ENCODE measurements at places on chromosomes 3 and 15.
A peak's percentile ranks its signal among the peaks of the same experiment; 100 is the strongest.

DNA sequence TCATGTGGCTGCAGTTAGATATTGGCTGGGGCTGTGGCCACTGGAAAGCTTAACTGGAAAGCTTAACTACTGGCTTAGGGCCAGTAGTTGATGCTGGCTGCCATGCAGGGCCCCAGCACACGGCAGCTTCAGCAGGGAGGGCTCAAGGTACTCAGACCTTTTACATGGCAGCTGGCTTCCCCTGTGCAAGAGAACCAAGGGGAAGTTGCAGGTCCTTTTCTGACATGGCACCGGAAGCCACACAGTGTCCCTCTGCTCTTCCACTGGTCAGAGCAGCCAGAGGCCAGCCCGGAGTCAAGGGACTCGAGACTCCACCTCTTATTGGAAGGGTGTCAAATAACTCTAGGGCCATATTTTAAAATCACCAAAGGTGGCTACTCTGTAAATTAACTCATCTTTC, 24.5 kb downstream of the CCR9 start:
- no peak for DNase-seq

- peak; percentile 10 for DNase-seq
Observed at GRCh38 chr3:101685870-101686307, 629 bp downstream of the RPL24 start.

DNA sequence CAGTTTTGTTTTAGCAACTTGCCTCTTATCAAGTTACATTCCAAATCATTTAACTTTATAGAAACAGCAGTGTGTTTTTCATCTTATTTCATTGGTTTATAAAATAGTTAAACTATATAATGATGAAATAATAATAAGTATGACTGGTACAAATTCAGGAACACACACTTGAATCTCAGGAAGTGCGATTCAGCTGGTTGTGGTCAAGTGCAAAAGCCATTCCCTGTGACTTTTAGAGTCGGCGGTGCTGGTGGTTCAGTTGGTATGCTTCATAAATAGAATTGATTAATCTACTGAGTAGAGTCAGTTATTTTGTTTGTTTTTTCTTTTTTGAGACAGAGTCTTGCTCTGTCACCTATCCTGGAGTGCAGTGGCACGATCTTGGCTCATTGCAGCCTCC, 22.7 kb downstream of the SACM1L start:
- peak; percentile 57 for DNase-seq

GRCh38 chr3:104854468-104854867, 512.2 kb upstream of the ALCAM start:
- DNase-seq: no peak

DNA sequence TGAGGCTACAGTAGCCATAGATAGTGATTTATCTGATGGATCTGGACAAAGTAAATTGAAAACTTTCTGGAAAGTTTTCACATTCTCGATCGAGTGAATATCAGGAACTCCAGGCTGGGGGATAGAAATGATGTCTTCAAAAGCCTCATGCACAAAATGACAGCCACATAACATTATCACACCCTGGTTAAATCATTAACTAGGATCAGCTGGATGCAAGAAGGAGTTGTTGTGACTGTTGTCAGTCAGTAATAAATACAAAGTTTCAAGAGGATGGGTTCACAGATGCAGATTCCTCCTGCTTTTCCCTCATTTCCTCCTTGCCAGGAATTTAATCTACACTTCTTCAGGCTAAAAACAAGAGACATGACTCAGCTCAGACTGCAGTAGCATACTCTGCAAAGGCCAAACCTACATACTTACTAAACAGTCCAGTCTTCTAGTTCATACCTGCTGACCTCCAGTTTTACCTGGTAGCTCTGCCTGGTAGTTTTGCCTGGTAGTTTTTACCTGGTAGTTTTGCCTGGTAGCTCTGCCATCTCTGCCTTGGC, 40.9 kb downstream of the C2CD4A start:
- DNase-seq: peak; percentile 15

DNA sequence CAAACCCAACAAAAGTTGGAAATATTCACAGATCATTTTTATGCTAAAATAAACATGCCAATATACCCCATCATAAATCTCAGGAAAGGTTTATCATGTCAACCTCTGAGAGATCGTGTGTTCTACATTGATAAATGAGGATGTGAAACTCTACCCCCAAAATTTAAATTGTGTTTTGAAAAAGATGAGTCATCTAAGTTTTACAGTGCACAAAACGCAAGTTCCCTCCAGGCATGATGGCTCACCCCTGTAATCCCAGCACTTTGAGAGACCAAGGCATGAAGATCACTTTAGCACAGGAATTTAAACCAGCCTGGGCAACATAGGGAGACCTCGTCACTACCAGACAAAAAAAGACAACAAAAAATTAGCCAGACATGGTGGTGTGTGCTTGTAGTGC, 1487.0 kb upstream of the GBE1 start:
- no peak for DNase-seq

- no peak for DNase-seq
Observed at GRCh38 chr15:63417721-63418120, 36.1 kb upstream of the CA12 start.

- DNase-seq: peak; percentile 50
Observed at GRCh38 chr3:50333744-50334328, 5.8 kb upstream of the TUSC2 start.

DNA sequence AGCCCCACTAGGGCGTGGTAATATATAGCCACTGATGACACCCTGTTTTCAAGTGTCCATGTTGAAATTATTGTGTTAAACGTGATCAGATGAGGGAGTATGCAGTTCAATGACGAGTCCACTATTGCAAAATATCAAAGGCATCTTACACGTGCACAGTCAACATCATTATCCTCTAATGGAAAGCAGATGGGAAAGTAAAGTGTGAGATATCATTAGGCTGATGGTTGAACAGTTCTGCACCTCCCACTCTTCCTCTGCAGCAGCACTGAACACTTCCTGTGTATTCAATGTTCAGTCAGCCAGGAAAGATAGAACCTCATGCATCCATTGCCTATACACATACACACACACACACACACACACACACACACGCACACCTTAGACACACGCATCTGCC, 431.8 kb upstream of the CCDC54 start:
- DNase-seq: no peak

DNA sequence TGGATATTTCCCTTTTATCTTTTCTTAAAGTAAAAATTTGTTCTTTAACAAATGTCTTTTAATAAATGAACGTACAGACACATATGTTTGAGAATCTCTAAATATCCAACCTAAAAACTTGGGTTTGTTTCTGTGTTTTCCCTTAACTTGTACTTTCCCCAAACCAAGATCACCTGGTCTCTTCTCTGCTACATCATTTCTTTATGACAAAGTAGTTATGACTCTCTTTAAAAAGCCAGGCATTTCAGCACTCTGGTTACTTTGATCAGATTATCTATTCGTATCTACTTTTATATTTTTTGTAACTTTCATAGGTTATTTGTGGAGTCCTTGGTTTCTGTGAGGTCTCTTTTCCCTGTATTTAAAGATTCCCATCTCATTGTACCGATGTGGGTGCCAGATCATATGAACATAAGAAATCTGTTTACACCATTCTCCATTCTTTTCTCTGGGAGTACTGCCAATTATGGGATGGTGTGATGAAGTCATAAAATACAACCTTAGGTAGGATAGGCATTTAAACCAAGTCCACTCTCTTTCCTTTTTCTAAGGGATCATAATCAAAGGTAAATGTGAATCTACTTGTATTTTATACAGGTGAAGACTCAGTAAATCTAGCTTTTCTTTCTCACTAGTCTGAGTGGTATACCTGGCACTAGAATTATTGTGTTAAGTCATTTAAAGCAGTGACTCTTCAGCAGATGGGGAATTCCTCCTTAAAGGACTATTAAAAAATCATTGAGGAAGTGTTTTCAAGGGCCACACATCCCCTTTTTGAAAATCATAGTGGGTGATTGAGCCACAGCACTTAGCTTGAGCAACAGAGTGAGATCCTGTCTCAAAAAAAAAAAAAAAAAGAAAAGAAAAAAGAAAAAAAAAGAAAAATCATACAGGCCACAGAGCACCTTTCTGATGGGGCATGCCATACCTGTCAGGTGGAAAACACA, 12.4 kb upstream of the NFKBIZ start:
- DNase-seq: peak; percentile 38

GRCh38 chr3:69323941-69324340, 61.9 kb downstream of the FRMD4B start:
- DNase-seq: no peak

DNA sequence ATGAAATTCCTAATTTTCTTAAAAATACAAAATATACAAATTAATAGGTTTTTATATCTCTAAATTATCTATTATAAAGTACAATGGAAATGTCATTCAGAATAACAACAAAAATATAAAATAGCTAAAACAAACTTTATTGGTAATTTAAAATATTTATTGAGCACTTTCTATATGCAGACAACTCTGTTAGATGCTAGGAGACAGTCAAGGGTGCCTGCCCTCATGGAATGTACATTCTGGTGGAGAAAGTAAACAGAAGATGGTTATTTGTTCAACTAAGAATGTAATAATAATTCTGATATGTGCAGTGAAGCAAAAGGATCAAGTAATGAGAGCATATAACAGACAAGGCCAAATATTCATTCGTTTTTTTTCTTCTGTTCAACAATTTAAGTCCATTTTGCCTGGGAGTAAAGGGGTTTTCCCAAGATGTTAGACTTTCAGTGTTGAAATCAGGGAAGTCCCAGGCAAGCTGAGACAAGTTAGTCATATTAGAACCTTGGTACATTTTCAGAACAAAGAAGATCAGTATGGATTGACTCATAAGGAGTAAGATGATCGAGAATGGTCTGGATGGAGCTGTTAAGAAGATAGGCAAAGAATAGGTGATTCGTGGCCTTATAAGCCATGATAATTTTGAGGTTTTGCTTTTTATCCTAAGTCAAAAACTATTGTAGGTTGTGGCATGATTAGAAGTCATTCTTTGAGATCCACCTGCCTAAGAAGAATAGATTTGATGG, 150.2 kb upstream of the MLF1 start:
- DNase-seq: peak; percentile 7

- DNase-seq: no peak
Observed at GRCh38 chr3:104715972-104716371, 650.7 kb upstream of the ALCAM start.

- DNase-seq: peak; percentile 41
Observed at GRCh38 chr3:31369637-31370379, 162.9 kb upstream of the STT3B start.

DNA sequence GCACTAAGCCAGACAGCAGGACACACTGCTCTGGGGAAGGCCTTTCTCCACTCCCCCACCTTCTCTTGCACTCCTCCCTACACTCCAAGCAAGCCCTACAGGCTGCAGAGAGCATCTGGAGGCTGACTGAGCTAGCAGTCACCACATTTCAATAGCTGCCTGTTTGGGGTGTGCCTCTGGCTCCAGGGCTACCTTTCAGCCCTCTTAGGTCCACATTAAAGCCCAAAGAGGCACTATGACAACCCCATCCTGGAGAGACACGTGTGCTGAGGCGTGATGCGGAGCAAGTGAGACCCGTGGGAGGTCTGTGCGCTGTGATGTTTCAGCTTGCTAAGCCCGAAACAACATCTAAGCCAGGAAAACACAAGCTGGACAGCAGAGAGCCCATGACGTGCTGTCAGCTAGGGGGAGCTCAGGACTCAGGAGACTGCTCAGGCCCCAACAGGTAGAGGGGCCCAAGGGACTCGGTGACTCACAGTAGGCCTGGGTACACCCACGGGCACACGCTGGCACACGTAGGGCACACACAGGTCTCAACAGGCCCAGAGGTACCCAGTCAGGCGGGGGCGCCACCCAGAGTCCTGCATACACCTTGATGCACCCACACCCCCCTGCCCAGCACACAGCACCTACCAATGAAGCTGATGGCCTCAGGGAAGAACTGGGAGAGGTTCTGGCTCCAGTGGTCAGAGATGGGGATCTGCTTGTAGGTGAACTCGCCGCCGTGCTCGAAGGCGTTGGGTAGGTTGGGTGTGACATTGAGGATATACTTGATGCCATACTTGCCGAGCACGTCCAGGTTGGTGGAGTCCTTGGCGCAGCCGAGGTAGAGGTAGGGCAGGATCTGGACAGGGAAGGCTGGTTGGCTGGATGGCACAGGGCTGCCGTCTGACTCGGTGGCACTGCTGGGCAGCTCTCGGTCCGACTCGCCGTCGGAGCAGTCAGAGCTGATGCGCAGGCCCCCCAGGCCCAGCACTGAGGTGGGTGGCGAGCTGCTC, 2.8 kb downstream of the DUSP7 start:
- DNase-seq: peak; percentile 30

DNA sequence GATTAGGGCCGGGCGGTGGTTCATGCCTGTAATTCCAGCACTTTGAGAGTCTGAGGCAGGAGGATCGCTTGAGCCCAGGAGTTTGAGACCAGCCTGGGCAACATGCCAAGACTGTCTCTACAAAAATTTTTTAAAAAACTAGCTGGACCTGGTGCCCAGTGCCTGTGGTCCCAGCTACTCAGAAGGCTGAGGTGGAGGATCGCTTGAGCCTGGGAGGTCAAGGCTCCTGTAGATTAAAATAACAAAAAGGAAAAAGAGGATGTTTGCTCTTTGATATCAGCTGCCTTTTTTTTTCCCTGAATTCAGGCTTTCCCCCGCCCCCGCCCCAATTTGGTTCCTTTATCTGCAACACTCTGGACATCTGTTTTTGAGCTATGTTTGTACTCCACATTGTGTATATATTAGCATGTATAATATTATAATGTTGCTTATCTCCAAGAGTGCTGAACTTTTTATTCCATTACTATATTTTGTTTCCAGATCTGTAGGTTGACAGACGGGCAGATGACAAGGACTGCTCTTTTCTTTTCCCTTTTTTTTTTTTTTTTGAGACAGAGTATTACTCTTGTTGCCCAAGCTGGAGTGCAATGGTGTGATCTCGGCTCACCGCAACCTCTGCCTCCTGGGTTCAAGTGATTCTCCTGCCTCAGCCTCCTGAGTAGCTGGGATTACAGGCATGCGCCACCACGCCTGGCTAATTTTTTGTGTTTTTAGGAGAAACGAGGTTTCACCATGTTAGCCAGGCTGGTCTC, 4.6 kb downstream of the SNAP23 start:
- DNase-seq: peak; percentile 33

DNA sequence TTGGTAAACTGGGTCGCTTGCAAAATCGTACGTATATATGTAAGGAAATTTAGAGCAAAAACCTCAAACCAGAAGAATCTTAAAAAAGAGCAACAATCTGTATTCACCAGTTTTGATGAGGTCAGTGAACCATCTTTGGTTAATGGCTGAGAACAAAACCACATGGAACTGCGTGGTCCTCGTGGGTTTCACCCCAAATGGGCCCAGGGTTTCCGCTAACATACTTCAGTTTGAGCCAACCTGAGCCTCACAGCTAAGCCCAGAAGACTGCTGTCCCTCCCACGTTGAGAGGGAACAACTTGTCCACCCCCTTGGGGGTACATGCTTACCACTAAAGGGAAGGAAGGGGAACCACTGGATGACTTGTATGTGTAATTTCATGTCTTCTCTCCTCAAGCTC, 204.6 kb downstream of the CACNA2D3 start:
- DNase-seq: no peak

DNA sequence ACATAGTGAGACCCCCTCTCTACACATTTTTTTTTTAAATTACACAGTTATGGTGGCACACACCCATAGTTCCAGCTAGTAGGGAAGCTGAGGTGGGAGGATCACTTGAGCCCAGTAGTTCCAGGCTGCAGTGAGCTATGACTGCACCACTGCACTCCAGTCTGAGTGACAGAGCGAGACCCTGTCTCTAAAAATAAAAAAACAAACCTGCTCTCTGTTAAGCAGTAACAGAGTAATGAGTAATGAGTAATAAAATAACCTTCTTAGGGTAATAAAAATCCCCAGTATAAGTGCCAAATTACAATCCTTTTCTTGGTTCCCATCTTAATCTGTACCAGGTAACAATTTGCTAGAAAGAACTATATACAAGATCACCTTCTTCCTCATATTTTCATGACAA, 65.9 kb upstream of the PLXND1 start:
- DNase-seq: no peak
